ENCODE measurements at places on chromosomes 6 and 20.

GRCh38 chr6:22271081-22271480 is 25.8 kb downstream of the PRL start:
- DNase-seq, result no peak

DNA sequence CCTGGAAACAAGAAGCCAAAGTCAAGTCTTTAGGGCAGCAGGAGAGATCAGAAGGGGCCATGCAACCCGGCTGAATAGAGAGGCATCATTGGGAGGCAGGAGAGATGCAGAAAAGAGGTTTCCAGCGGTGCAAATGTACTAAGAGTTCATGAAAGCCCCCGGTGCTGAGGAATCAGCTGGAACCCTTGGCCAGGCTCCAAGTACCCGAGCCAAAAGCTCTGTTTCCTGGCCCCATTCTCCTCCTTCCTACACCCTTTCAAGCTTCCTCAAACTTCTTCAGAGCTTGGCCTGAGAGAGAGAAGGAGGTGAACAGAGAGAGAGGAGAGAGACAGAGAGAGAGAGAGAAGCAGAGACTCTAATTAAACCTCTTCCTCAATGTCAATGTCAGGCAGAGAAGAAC is 433.5 kb downstream of the PRKN start:
- no peak for DNase-seq

DNA sequence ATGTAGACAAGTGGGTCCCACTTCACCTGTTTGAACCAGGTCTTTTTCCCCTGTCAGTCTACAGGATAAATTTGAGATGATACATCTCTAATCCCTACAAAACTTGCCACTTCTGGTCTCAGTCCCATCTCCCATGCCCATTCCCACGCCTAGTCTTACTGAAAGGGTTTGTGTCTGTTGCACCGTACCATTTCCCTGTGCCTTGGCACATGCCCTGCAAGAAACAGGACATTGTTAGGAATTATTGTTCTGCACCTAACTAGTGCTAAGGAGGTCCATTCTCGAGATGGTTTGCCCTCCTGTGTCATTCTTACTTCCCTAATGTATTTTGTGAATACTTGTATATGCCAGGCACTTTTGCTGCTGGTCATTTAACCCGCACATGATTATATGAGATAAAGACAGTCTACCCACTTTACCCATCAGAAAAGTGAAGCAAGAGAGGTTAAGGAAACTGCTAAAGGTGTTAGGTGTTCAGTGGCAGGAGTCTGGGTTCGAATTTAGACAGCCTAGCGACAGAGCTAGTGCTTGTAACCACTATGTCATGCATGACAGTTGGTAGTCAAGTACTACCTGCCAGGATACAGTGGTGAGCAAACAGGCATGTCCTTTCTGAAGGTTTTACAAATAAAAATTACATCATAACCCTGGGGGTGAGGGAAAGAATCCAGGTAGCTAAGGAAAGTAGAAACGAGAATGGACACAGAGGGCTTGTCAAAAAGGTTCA is 12.7 kb downstream of the FAM217A start:
- DNase-seq, result no peak

DNA sequence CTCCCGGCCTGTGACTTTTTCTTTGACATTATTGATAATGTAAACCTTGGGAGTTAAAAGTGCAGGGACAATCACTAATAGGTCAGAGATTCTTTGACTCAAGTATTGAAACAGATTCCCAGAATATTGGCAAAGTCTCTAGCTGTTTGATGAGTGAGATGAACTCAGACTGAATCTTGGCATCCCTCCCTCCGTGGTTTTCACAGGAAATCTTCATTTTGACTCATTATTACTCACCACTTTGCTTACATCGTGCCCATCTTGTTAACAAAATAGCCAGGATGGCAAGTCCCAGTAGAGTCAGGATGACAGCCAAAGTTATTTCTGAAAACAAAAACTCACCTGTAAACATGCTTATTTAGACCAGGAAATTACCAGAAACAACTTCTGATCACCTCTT is 2.0 kb downstream of the TSBP1 start:
- peak; percentile 91 for DNase-seq

- no peak for DNase-seq
Observed at GRCh38 chr6:1070085-1070521, 241.8 kb upstream of the FOXQ1 start.

GRCh38 chr6:154852687-154853086 is 119.5 kb downstream of the SCAF8 start:
- no peak for DNase-seq

- no peak for DNase-seq
Observed at GRCh38 chr20:61185841-61186601, 66.0 kb upstream of the CDH4 start.

GRCh38 chr6:47727391-47727790 is 29.0 kb downstream of the ADGRF4 start:
- DNase-seq, result no peak

GRCh38 chr20:56171087-56172012 is 77.2 kb upstream of the MC3R start:
- DNase-seq, result peak; percentile 9

- DNase-seq, result no peak
Observed at GRCh38 chr6:16394632-16395031, 156.2 kb downstream of the GMPR start.
